ENCODE measurements at places on chromosomes 13 and 19.

DNA sequence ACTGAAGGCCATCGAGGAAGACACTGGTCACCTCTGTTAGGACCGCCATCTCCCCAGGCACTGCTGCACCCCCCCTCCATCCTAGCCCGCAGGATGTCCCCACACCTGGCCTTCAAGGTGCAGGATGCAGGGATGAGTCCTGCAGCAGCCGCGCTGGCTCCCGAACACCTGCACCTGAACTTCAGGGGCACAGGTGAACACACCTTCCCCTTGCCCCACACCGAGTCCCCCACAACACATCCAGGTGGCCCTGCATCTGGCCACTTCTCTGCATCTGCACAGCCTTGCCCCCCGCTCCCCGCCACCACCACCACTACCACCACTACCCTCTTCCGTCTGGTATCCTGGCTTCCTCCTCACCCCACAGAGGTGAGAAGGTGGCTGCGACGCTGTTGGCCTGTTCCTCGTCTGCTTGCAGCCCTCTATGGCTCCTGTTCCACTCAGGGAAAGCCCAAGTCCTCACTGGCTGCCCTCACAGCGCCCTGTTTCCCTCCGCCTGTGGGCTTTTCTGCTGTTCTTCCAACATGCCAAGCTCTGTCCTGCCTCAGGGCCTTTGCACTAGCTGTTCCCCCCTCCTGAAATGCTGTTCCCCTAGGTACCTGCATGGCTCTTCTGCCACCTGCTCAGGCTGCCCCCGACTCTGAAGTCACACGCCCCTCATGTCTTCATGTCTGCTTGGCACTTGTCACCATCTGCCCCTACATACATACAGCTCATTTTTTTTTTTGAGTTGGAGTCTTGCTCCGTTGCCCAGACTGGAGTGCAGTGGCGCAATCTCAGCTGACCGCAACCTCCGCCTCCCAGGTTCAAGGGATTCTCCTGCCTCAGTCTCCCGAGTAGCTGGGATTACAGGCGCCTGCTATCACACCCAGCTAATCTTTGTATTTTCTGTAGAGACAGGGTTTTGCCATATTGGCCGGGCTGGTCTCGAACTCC is 1.4 kb upstream of the CERS1 start:
- no peak for DNase-seq

DNA sequence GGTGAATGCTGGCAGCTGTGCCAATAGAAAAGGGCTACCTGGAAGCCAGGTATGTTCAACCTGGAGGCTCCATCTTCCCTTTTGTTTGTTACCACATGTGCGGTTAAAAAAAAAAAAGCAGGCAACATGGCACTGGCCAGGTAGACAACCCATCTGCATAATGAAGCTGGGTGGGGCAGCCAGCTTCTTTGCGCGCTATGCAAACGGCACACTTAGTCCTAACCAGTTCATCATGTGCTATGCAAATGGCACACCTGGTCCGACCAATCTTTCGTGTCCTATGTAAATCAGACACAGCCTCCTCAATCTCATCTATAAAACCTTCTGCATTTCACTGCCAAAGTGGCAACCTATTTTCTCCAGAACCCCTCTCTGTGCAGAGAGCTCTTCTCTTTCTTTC is 11.3 kb upstream of the IGSF23 start:
- DNase-seq: no peak

GRCh38 chr13:98222081-98222554 is 45.0 kb upstream of the RNF113B start:
- DNase-seq: no peak

GRCh38 chr19:50000841-50001557 is 24.2 kb downstream of the VRK3 start:
- DNase-seq: no peak

GRCh38 chr13:77409412-77409811 is 82.5 kb upstream of the MYCBP2 start:
- no peak for DNase-seq

GRCh38 chr19:34712395-34713261 is 21.4 kb upstream of the ZNF181 start:
- peak; percentile 39 for DNase-seq

DNA sequence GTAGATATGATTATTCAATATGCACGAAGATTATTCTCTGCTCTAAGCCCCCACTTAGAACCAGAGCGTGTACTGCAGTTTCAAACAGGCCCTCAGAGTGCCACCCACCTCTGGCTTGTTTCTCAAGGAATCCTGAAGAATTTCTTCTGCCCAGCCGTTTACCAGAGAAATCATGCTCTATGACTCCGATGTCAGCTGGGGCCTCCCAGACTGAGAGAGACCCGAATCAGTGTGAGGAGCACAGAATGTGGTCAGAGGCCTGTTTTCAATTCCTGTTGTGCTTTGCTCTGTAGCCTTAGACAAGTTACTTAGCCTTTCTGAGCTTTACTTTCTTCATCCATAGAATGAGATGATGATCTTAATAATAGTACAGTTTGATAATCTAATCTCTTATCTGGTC is 5.5 kb downstream of the PNMA8C start:
- DNase-seq: no peak

GRCh38 chr19:39874404-39874803 is 28.2 kb upstream of the FBL start:
- no peak for DNase-seq

DNA sequence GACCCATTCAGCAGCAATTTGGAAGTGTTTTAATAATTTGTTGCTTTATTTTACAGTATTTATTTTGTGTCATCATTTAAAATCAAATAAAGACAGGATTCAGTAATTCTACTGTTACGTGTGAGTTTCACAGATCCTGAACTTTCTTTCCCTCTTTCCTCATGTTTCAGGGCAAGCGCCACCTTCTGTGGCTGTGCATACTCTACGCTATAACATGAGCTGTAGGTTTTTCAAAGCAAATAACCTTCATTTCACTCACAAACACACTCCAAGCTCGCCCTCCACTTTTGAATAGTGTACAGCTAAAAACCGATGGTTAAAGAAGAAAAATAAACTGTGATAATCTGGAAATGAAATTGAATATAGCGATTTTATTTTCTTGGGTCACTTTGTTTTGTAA is 753.3 kb downstream of the OLFM4 start:
- no peak for DNase-seq

- no peak for DNase-seq
Observed at GRCh38 chr19:38047641-38048040, 140.6 kb downstream of the SIPA1L3 start.

- DNase-seq: no peak
Observed at GRCh38 chr13:107251341-107251740, 683.4 kb upstream of the ARGLU1 start.

- DNase-seq: no peak
Observed at GRCh38 chr13:29676941-29677452, 81.5 kb upstream of the SLC7A1 start.

Data from activated CD8-positive, alpha-beta memory T cell treated with anti-CD3 and anti-CD28 coated beads for 4 hours (primary cell).